Myocyte (in vitro differentiated cells): ENCODE measurements at places on chromosomes 13 and 19. TPM values are rescaled to one million over a fixed set of nuclear protein-coding genes. Genes with fewer than 3 reads are reported as not detected.
A peak's percentile ranks its signal among the peaks of the same experiment; 100 is the strongest.

The HCST gene
- not detected in 2 replicates for total RNA-seq

DNA sequence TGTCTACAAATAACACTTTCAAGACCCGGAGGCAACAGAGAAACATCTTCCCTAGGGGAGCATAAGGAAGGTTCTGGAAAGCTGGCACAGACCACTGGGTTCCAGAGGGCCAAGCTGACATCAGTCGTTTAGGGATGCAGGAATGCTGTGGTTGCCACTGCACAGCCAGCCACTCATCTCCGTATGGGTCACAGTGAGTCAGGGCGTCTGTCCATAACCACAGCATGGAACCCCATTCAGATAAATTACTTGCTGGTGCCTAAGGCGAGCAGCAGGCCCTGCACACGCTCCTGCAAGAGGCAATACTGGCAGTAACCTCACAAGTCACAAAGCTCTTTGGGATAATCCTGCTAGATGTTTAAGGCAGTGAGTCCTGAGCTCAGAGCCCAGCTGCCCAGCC is 140.9 kb upstream of the UBL3 start:
- DNase-seq: peak; percentile 97

GRCh38 chr13:34070006-34070405 is 252.1 kb downstream of the RFC3 start:
- no peak for DNase-seq

DNA sequence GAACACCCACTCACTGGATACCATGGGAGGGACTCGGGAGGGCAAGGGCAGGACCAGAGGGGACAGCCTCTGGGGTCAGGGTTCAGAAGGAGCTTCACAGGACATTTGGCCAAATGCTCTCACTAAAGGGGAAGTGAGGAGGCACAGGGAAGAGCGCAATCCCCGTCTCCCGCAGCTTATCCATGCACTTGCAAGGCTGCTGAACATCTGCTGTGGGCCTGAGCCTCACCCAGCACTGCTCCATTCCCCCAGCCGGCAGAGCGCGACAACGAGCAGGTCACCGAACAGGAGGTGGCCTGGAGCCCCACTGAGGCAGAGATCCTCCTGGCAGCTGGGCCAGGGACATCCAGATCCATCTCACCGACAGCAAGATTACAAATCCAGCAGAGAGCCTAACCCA is 23.3 kb downstream of the ELAVL1 start:
- no peak for DNase-seq

DNA sequence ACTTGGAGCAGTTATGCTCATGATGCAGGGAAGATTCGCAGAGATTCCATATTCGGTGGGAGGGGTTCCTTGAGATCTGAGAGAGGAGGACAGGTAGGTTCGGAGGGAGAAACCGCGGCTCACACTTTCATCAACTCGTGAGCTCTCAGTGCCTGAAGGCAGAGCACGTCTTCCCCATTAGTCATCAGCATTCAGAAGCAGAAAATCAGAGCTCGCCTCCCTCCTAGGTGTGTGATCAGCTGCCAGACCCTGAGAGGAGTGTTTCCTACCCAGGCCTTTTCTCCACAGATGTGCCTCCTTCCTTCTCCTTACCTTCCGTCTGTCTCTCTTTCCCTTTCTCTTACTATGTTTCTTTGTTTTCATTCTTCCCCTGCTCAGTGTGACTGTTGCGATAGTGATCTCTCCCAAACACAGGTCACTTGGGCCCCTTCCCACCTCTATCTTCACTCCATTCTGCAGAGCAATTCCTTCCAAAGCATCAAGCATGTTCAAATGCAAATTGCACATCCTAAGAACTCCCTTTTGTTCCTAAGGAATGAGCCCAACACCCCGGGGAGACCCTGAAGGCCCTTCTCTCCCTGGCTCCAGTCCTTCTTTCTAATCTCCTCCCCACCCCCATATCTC is 389.5 kb downstream of the UQCRFS1 start:
- DNase-seq: no peak

The PHF11 gene
- 14.5 and 20.9 TPM in 2 replicates for total RNA-seq
